ENCODE measurements at places on chromosomes 1 and 21.
A peak's percentile ranks its signal among the peaks of the same experiment; 100 is the strongest.

GRCh38 chr1:25555753-25556092 lies 12.3 kb downstream of the LDLRAP1 start:
- DNase-seq: no peak

DNA sequence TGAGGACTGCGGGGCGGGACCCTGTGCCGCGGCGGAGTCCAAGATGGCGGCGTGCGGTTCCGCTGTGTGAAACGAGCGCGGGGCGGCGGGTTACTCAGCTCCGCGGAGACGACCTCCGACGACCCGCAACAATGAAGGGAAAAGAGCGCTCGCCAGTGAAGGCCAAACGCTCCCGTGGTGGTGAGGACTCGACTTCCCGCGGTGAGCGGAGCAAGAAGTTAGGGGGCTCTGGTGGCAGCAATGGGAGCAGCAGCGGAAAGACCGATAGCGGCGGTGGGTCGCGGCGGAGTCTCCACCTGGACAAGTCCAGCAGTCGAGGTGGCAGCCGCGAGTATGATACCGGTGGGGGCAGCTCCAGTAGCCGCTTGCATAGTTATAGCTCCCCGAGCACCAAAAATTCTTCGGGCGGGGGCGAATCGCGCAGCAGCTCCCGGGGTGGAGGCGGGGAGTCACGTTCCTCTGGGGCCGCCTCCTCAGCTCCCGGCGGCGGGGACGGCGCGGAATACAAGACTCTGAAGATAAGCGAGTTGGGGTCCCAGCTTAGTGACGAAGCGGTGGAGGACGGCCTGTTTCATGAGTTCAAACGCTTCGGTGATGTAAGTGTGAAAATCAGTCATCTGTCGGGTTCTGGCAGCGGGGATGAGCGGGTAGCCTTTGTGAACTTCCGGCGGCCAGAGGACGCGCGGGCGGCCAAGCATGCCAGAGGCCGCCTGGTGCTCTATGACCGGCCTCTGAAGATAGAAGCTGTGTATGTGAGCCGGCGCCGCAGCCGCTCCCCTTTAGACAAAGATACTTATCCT lies 430 bp downstream of the RBM15 start:
- peak; percentile 79 for DNase-seq

DNA sequence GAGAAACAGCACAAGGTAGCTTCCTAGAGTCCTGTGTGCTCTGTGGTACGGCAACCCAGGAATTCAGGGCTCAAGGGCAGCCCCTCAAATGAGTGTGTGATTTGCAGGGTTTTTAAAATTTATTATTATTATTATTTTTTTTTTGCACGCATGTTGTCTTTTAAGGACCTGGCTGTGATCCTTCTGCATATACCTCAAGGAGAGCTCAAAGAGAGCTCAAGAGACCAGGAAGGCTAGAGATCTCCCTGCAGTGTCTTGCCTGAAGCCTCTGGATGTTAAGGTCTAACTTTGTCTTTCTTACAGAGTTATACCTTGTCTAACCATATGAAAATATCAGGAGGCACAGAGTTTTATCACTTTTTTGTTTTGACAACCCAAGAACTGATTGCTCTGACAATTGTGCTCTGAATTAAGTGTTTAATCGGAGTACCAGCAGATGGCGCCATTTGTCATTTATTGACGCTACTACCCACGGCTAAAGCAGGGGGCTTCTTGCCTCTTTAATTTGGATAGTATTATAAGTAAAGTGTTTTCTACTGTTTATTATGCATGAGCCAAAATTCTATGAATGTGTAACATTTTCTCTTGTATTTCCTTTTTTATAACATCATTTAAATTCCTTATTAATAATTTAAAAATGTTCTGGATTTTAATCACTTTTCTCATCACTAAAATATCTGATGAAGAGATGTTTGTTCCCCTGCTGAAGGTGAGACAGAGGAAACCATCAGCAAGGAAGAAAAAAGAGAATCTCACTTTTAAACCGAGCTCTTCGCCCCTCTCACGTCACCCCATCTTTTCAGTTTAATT lies 35.8 kb upstream of the LMO4 start:
- peak; percentile 74 for DNase-seq

GRCh38 chr1:56444960-56445646 lies 134.3 kb downstream of the PLPP3 start:
- DNase-seq: no peak

- no peak for DNase-seq
Observed at GRCh38 chr1:29282135-29282923, 46.0 kb downstream of the PTPRU start.

DNA sequence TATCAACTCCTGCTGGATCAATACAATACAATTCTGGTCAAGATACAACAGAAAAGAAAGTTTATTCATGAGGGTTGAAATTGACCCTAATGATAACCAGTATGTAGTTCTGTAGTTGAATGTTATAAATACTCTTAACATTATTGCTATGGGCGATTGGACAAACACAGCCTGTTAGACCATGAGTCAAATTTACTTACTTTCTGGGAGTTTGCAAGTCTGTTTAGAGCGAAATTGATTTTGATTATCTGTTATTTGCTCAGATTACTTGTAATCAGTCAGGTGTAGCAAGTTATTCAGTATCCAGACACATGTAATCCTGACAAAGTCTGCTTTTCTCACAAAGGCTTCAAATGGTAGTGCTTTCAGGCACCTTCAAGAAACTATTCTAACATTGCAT lies 216.6 kb upstream of the B3GALT2 start:
- DNase-seq: no peak

GRCh38 chr1:170604065-170604464 lies 59.9 kb upstream of the PRRX1 start:
- DNase-seq: no peak

DNA sequence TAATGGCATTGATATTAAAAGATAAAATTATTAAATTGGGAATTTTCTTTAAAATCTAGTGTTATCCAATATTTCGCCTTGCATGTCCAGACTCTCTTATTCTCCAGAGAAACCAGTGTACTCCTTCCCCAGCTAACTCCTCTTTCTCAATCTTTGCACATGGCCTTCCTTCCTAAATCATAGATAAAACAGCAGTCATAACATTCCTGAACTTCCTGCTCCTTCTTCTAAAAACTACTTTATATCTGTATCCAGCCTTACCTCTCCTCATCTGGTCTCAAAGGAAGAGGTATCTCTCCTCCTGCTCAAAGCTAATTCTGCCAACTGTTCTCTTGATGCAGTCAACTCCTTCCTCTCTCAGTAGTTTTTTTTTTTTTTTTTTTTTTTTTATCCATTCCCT lies 39.5 kb upstream of the NEK7 start:
- DNase-seq: peak; percentile 47

DNA sequence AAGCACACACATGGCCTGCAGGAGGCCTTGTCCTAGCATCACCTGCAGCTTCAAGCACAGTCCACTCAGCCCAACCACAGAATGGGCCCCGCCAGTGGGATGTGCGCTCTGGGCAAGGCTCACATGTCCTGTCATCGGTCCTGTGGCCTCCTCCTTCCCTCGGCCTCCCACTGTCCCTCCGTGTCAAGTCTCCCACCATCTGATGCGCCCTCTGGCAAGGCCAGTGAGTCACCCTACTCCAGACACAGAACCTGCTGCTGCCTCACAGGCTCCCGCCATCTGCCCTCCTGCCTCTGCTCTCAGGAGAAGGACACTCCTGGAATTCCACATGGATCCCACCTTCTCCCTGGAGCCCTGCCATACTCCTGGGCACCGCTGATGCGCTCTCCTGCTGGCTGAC lies 14.2 kb downstream of the KCNAB2 start:
- peak; percentile 32 for DNase-seq

DNA sequence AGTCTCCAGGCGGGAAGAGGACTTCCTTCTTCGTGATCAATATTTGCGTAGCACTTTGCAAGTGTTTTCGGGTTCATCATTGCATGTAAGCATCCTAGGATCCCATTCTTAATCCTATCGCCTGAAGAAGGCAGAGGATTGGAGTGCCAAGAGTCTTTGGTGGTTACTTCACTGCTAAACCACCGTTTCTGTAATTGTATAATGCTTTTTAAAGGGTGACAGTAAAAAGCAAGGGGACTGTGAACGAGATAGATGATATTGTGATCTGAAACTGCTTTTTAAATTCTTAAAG lies 345 bp upstream of the ALDH9A1 start:
- DNase-seq: no peak

GRCh38 chr1:173410133-173410793 lies 66.9 kb upstream of the PRDX6 start:
- peak; percentile 31 for DNase-seq

DNA sequence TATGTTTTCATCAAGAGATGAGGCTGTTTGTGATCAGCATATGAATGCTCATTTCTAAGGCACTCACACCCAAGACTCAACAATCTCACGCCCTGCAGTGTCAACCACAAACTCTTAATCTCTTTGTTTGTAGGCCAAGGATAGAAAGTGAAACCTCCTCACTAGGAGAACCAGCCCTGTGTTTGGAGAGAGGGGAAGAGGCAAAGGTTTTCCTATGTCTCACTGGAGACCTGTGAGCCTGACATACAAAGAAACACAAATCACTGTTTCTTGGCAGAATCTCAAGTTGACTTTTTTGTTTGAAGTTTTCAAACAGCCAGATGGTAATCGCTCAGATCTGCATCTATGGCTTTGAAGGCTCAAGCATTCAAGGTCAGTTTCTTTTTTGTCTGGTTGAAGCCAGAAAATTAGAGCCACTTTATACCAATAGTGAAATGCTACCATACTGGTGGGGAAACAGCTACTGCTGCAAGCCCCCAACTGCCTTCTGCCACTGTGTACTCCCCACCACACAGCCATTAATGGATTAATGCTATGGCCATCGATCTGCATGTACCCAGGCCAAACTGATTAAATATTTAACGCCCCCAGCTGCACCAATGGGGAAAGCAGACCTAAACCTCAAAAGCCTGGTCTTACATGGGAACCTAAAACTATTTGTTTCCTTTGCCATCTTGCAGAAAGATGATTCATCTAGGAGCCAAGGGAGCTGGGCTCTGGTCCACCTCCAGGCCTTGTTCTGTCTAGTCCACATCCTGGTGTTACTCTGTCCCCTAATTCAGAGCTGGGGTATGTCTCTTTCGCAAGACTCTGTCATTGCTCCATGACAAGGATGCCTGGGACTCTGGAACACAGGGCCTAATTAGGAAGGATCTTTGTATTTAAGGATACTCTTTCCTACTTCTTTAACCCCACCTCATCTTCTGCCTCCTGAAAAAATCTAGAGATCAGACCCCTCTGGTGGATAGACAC lies 16.3 kb downstream of the PDZK1 start:
- DNase-seq: peak; percentile 84

DNA sequence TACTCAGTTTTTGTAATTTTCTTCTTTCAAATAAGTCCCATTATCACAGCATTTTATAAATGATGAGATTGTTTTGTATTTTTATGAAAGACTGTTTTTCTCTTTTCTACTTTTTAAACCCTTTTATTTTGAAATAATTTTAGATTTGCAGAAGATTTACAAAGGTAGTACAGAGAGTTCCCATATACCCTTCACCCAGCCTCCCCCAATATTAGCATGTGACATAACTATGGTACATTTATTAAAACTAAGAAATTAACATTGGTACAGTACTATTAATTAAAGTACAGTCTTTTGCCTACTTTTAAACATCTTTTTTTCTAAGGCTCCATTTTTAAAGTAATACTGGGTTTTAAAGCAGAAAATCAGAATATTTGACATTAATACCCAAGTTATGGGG lies 35.6 kb upstream of the LAMC2 start:
- no peak for DNase-seq

GRCh38 chr1:21082073-21082472 lies 94.6 kb downstream of the EIF4G3 start:
- no peak for DNase-seq

GRCh38 chr1:31227891-31228568 lies 11.7 kb downstream of the NKAIN1 start:
- no peak for DNase-seq

GRCh38 chr1:65064981-65065380 lies 83.0 kb upstream of the AK4 start:
- DNase-seq: no peak

- peak; percentile 75 for DNase-seq
Observed at GRCh38 chr1:205791568-205792180, 16.4 kb upstream of the RAB29 start.

- DNase-seq: peak; percentile 89
Observed at GRCh38 chr1:21966247-21967000, 10.4 kb upstream of the CELA3B start.

- DNase-seq: no peak
Observed at GRCh38 chr1:204980840-204981405, 62.1 kb upstream of the CNTN2 start.

GRCh38 chr1:39036678-39037077 lies 10.5 kb downstream of the NDUFS5 start:
- DNase-seq: no peak

Measured in GM23248 (cell line).